ENCODE measurements at places on chromosomes 1 and 21.
A peak's percentile ranks its signal among the peaks of the same experiment; 100 is the strongest.

GRCh38 chr1:46215504-46215903 is 12.4 kb downstream of the LURAP1 start:
- no peak for DNase-seq

- no peak for DNase-seq
Observed at GRCh38 chr1:156225677-156226014, 12.8 kb downstream of the PMF1 start.

DNA sequence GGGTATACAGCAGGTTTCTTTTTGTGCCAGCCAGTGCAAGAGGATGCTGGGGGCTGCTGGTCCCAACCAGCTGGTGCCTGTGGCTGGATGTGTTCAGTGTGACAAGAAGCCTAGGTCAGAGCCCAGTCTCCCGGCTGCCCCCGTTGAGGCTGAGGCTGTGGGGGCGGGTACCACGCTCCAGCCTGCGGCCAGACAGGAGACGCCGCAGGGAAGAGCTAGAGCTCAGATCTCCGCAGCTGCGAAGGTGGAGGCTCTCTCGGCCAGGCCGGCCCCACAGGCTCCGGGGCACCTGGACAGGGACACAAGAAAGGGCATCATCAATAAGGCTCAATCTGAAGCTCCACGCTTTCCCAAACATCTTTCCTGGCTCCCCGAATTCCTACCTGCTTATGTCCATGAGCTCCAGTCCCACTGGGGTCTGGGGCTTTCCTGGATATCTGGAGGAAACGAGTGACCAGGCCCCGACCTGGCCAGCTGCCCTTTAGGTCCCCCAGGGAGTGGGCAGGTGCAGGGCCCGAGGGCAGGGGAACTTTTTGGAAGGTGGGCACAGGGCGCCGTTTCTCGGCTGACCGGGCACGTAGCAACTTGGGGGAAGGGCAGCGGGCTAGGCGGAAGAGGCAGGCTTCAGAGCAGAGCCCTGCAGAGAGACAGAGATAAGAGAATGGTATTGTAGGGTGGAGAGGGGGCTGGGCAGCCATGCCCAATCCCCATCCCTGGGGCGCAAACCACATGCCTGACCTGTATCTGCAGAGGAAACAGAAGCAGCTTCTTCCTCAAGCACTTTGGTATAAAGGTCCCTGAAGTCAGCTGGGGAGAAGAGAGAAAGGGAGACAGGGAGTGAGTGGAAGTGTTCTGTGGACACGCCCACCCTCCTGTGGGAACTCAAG is 7.4 kb downstream of the ENTREP3 start:
- no peak for DNase-seq

GRCh38 chr1:11529330-11529729 is 50.4 kb downstream of the DISP3 start:
- DNase-seq: no peak

GRCh38 chr1:221040101-221040500 is 160.9 kb downstream of the HLX start:
- DNase-seq: no peak

- DNase-seq: peak; percentile 66
Observed at GRCh38 chr1:178532392-178532791, 19.5 kb downstream of the TEX35 start.

DNA sequence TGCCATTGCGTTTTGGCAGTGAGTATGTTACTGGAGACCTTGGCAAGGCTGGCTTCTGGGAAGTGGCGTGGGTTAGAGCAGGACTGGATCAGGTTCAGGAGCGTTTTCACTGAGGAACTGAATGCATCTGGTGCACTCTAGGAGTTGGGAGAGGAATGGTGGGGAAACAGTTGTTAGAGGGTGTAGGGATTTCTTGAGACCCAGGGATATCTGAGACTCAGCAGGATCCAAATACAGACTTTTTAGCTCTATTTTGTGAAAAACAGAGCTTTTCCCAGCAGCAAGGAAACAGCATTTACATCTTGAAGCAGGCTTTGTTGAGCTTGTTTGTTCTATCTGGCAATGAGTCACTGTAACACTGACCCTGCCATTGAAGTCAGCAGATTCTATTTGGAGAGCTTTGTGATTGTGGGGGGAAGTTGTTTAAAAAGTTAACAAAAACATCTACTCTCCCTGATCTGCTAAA is 56.9 kb upstream of the NRIP1 start:
- no peak for DNase-seq

Data from activated CD4-positive, alpha-beta T cell treated with anti-CD3 and anti-CD28 coated beads, Interleukin-2, amount 50 U/mL, for 16 hours (primary cell).